ENCODE measurements at places on chromosomes 6 and 20. TPM values are rescaled to one million over a fixed set of nuclear protein-coding genes. Genes with fewer than 3 reads are reported as not detected.

DNA sequence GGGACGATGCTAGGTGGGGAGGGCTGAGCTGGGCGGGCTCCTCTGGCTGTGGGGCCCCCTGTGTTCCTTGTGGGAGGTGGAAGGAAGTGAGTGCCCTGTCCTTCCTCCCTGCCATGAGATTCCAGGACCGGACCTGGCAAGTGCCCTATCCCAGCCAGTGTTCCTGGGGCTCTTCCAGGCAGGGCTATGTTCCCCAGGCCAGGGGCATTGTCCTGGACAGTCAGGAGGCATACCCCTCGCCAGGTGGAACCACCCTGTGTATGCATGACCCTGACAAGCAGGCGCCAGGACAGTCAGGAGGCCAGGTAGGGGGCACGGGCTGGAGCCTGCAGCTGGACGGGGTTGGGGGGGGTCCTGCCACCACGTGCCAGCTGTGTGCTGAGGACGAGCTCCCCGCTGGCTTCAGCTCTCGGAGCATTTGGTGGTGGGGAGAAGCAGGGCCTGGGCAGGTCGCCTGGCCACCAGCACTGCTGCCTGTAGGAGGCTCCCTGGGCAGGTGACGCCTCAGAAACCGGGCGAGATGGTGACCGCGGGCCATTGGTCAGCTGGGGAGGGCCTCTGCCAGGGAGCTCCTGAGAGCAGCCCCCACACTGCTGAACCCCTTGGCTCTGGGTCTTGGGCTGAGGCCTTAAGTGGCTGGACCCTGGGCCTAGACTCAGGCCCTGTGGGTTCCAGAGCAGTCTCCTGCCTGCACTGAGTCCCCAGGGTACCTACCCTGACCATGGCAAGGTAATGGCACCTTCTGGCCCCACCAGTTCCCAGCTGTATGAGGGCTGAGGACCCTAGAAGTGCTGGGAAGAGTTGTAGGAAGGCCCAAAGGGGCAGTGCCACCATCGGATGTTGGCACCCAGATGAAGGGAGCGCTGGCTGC, 694 bp downstream of the SLC17A9 start:
- DNase-seq: peak; percentile 59

DNA sequence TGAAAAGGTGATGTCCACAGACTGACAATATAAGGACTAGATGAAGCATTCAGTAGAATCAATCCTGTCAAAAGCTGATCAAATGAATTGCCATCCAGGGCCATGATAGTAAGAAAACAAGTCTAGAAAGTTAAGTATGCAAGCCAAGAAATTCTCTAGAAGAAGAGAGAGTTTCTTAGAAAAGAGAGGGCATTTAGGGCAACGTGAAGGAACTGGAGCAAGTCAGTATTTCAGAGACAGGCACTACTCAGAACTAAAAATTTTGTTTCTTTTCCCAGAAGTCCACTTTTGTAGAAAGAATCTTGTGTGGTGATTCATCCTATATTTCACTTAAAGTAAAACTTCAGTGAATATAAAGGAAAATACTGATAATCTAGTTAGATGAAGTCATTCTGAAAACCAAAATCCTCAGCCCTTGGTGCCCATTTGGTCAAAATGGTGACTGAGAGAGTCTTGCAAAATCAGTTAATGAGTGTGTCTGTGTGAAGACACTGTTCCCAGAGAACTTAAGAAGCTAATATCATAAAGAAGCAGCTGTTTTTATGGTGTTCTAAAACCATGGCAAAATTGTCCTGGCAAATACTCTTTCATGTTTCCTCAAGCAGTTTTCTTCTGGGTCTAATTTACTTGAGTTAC, 82.2 kb downstream of the COL19A1 start:
- no peak for DNase-seq

GRCh38 chr20:8082989-8083388, 49.1 kb upstream of the PLCB1 start:
- DNase-seq: no peak

GRCh38 chr6:98812220-98812619, 22.2 kb upstream of the POU3F2 start:
- DNase-seq: no peak

Gene RSPO3
- not detected for total RNA-seq

DNA sequence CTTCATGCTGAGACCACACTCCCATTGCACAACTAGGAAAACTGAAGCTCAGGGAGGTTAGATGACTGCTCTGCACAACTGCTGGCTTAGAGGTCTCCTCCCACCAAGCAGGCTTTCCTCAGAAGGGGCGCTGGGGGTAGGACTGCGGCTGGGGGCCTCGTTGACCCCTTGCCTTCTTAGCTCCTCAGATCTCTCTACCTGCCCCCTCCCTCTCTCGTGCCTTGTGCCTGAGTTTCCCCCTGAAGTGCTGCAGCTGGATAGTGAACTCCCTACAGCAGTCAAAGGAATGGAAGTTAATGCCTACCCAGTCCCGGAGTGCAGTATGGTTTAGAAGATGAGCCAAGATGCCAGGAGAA, 149.8 kb downstream of the GRM4 start:
- no peak for DNase-seq
